Mesothelial cell of epicardium (in vitro differentiated cells): ENCODE measurements at places on chromosomes 11 and 22. TPM values are rescaled to one million over a fixed set of nuclear protein-coding genes. Genes with fewer than 3 reads are reported as not detected.

CSKMT gene
- total RNA-seq: 17.1 to 20.6 TPM (median 18.7 TPM) in 3 replicates

RAB36 gene
- 6.3 to 6.4 TPM (median 6.4 TPM) in 3 replicates for total RNA-seq

ROBO4 gene
- total RNA-seq: not detected in 3 replicates

GRCh38 chr11:104091281-104092096 lies 55.0 kb downstream of the DDI1 start:
- DNase-seq: no peak

DNA sequence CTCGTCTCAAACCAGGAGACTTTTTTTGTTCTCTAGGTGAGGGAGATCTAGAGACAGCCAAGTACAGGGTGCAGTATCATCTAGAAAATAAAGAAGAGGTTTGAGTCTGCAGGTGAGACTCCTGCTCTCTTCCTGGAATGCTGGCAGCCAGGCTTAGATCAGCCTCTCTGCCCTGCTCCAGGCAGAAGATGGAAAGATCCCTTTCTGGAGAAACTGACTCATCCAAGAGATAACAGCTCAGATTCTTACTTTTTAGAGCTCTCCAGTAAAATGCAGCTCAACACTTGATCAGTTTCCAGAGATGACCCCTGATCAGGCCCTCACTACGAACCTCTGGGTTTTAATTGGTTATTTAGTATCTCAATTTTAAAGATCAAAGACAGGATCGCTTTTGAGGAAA lies 44.6 kb upstream of the EHF start:
- DNase-seq: no peak

DNA sequence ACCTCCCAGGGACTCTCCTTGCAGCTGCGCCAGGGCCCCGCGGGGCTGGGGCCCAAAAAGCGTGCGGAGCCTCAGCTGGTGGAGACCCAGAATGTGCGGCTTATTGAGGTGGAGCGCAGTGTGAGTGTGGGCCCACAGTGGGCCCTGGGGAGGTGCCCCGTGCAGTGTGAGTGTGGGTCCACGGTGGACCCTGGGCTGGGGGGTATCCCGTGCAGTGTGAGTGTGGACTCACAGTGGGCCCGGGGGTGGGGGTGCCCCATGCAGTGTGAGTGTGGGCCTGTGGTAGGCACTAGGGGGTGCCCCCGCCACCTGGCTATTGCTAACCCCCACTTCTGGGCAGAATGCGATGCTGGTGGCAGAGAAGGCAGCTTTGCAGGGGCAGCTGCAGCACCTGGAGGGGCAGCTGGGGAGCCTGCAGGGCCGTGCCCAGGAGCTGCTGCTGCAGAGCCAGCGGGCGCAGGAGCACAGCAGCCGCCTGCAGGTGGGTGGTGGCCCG lies 7.8 kb upstream of the RPS6KA4 start:
- no peak for DNase-seq

GRCh38 chr11:72005347-72006260 lies 6.9 kb downstream of the IL18BP start:
- DNase-seq: no peak

DNA sequence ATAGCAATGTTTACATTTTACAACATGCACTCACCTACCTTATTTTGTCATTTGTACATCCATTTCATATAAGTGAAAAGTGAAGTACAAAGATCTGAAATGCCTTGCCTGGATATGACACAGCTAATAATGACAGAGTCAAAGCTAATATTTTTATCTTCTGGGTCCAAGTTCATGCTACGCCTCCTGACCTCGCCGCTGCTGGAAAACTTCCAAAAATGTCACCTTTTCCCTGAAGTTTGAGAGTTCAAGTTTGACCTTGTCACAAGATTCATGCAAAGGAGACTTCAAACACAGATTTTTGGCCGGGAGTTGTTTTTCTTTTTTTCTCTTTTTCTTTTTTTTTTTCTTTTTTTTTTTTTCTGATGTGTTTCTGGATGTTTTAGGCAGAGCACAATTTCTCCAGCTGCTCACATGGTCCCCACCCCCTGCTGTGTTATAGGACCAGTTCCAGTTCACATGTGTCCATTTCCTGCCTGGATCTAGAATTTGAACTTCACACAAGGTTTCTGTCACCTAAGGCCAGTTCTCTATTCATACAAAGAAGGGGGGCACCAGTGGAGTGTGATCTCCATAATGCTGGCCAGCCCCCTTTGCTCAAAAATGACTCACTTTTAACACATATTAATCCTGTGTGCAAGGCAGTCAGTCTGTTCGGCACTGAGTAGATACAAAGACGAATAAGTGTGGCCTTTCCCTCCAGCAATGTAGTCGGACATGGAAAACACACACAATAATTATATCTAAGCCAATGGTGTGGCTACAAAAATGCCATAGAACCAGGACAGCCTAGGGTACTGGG lies 546.8 kb downstream of the BUD13 start:
- no peak for DNase-seq
